ENCODE measurements at places on chromosomes 7 and 10.

DNA sequence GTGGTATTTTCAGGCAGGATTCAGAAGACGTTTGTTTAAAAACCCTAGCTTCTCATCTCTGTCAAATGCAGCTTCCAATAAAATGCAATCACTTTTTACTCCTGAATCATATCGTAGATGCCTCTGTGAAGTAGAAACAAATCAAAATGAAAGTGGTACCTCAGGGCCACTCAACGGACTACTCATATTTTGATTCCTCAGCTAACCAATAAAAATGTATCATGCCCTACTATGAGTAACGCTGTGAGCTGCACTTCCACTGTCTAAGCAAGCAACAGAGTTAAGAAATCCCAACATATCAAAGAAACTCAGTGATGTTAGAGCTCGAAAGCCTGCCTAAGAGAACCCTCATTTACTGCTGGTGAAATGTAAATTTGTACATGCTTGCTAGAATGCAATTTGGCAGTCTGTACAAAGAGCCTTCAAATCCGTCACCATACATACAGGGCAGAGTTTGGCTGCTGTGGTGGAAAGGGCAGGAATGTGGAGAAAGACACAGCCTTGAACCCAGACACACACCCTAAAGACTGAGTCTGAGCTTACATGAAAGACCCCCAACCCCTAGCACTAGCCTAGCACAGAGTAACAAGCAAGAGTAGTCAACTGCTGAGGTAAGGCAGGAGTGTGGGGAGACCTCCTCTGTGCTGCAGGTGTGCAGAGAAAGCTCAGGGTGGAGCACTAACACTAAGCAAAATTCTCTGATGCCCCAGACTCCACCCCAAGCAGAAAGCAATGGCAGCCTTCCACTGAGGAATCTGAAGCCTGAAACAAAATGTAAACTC is 151.5 kb downstream of the ANK3 start:
- peak; percentile 4 for DNase-seq

GRCh38 chr10:50600286-50600685 is 23.5 kb downstream of the SGMS1 start:
- DNase-seq, result peak; percentile 21

GRCh38 chr7:155581107-155581830 is 34.9 kb upstream of the CNPY1 start:
- DNase-seq, result no peak

GRCh38 chr10:34505338-34505737 is 309.8 kb downstream of the PARD3 start:
- no peak for DNase-seq

- DNase-seq, result peak; percentile 7
These were observed 10.9 kb downstream of the SEC31B start for GRCh38 chr10:100508691-100509150.

- DNase-seq, result no peak
These were observed 66.0 kb upstream of the VIPR2 start for GRCh38 chr7:159210581-159211235.

DNA sequence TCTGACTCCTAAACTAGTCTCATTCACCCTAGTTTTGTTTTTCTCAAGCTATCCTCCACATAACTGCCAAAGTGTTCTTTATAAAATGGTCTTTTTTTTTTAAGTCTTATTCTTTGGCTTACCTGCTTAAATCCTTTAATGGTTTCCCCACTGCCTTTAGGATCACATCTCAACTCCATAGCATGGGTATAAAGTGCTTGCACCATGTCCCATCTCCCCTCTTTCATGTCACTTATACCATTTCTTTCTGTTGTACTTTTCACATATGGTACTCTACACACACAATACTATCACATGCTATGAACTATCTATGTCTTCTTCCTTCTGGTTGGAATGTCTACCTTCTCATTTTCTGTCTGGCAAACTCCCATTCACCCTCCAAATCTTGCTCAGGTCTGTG is 5.1 kb downstream of the MTPAP start:
- DNase-seq, result no peak

GRCh38 chr10:77062381-77062780 is 575.2 kb downstream of the KCNMA1 start:
- DNase-seq, result no peak

GRCh38 chr7:38335128-38335491 is 61.7 kb upstream of the TARP start:
- no peak for DNase-seq

DNA sequence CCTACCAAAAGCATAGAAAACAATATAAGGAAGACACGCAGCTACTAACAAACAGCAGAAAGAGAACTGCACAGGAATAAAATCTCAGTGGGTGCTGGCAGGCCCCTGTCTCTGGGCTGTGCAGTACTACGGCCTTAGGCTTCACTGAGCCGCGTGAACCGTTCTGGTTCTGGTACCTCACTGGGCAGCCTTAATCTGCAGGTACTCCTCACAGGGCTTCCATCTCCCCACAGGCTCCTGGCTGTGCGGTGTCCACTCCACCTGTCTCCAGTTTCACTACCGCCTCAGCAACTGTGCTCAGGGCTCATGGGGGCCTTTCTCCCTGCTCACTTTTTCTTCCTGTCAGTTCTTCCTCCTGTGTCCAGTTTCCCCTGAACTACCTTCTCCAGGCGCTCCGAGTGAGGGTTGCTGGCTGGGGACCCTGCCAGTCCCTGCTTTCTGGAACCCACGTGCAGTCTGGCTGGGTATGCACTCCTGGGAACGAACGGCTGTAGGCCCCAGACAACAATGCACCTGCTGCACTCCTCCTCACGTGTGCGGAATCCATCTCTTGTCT is 75.7 kb downstream of the VIPR2 start:
- no peak for DNase-seq

- no peak for DNase-seq
These were observed 208.3 kb downstream of the USP6NL start for GRCh38 chr10:11403116-11403515.

GRCh38 chr10:86037096-86037495 is 329.5 kb downstream of the GRID1 start:
- DNase-seq, result no peak

DNA sequence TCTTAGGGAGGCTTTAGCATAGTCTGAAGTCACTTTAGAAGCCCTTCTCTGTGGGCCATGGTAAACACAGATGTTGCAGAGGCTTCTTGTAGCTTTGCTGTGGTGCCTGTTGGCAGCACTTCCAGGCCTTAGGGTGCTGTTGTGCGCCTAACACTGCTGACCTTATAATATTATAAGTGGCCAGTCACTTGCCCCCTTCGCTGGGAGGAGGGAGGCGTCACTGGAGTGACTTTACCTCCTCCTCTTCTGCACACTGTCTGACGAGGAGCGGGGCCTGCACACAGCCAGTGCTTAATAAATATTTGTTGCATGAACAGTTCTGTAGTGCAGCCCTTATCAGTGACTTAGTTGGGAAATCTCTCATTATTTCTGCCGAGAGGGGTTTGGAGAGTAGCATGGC is 63.3 kb downstream of the WDR37 start:
- DNase-seq, result no peak

DNA sequence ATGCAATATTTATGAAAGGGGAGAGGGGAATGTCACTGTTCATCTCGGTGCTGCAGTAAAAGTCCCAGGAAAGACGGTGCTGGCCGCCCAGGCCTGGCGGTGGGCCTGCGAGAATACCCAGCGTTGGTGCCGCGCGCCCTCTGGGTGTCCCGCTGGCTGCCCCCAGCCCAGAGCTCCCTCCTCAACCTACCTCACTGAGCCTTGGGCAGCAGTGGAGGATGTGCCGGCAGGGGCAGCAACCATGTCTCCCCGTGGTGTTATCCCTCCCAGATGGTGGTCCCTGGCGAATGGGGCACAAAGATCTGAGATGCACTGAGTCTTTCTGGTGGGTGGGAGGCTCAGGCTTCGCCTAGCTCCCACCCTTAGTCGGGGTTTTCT is 9.5 kb upstream of the TLX1 start:
- DNase-seq, result no peak

GRCh38 chr7:2512713-2513112 is 6.9 kb upstream of the LFNG start:
- DNase-seq, result no peak

GRCh38 chr7:67821116-67821515 is 824.5 kb downstream of the TYW1 start:
- no peak for DNase-seq

GRCh38 chr7:157979636-157980340 is 607.8 kb downstream of the PTPRN2 start:
- DNase-seq, result no peak

GRCh38 chr7:115410434-115410820 is 488.5 kb downstream of the MDFIC start:
- no peak for DNase-seq

GRCh38 chr10:52741851-52742250 is 30.7 kb downstream of the MBL2 start:
- no peak for DNase-seq

GRCh38 chr7:97107192-97107800 is 10.2 kb upstream of the SDHAF3 start:
- DNase-seq, result no peak

GRCh38 chr7:76165106-76165972 is 36.4 kb upstream of the SRRM3 start:
- no peak for DNase-seq

DNA sequence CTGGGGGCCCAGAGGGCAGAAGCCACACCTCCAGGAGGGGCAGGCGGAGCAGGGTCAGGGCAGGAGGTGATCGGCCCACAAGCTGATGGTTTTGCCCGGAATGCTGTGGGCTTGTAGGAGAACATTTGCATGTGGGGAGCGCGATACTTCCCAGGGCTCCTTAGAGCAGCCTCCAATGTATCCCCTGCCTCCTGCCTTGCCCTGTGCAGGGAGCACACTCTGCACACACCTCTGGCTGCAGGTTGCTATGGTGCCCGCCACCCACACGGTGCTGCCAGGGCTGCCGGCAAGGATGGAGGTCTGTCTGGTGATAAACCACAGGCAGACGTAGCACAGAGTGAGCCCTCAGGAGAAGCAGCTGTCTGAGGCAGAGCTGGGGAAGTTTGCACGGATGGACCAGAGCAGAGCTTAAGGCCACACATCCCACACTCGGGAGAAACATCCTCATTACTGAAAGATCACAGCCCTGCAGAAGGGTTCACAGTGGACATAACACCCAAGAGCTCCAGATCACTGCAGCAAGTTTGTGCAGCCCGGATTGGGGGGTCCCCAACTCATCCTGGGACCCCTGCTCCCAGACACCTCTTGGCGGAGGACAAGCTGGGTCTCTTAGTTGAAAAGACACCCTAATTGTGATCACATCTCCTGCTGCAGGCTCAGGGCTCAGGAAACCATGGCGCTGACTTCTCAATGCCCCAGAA is 41.8 kb downstream of the VIPR2 start:
- no peak for DNase-seq

GRCh38 chr7:72710983-72711382 is 117.0 kb downstream of the TYW1B start:
- DNase-seq, result no peak

GRCh38 chr7:107563081-107563774 is 492 bp downstream of the COG5 start:
- DNase-seq, result no peak

DNA sequence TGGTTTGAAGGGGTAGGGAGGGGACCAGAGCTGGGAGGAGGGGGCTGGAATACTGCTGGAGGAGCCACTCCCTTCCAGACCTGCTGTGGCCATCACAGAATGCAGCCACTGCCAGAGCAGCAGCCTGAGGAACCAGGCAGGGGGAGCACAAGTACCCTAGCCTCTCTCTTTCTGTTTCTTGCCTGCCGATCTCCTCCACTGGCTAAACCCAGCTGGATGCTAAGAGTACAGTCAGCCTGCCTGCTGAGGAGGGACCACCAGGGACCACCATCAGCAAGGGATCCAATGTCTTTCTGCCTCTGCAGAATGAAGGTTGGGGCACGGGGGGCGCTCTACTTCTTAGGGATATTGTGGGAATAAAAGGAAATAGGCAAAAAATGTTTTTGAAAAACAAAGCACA is 4.7 kb downstream of the BLVRA start:
- DNase-seq, result no peak

DNA sequence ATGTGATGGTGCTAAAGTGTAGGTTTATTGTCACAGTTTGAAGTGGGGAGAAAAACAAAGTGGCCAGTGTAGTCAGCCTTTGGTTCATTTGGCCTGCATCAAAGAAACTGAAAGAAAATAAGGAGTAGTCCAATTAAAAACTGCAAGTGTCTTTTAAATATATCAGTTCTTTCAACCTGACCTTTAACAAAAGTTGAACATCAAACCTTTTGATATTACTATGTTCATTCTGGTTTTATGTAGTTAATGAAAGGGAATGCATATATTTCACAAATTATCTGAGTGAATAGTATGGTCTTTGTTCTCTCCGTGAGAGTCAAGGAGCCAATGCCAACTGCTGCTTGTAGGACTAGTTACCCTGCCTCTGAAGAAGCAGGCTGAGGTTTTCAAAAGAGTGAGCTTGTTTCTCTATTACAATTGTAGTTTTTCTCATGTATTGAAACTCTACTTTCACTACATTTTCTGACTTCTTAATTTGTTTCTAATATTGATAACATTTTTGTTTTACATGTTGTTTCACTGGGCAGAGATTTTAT is 1160.8 kb upstream of the LRRTM3 start:
- no peak for DNase-seq

- DNase-seq, result no peak
These were observed 46.2 kb downstream of the CELF2 start for GRCh38 chr10:11063856-11064255.

GRCh38 chr7:54629771-54630170 is 87.6 kb downstream of the VSTM2A start:
- DNase-seq, result no peak

DNA sequence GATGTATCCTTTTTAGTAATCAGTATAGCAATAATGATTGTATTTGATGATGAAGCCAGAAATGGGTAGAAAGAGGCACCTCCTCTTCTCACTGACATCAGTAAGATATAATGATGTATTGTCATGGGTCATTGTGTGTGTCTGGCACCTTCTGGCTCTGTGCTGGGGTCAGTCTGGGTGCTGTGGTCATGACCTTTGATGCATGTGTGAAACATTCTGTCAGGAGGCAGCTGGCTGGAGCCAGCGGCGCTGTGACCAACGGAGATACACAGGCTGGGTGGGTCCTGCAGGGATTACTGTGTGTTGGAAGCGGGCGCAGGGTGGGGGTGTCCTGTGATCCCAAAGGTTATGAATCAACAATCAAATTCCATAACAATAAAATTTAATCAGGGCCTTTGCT is 35.2 kb downstream of the EEPD1 start:
- no peak for DNase-seq

GRCh38 chr7:68511281-68511680 is 1087.0 kb upstream of the AUTS2 start:
- DNase-seq, result no peak

GRCh38 chr10:96271016-96271815 is at the start of gene BLNK:
TSS of gene BLNK (minus strand) at chr10:96271569. CDS start at chr10:96271398, 171 bp downstream.
- no peak for DNase-seq

DNA sequence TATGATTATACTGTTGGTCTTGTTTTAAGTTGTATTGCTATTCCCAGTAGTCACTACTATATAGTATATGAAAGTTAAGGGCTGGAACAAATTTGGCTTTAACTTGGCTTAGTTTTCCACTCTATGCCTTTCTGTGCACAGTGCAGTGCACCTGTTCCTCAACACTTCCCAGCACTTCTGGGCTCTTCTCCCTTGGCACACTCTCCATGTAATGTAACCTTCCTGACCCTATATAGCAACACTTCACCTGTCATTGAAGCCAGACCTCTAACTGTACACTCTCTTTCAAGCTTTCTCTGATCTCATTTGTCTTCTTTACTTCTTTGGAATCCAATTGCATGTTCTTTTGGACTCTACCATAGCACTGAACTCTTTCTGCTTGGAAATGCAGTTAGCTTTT is 83.9 kb upstream of the SMIM30 start:
- no peak for DNase-seq

Measured in NCI-H1436 (cell line).